ENCODE measurements at places on chromosomes 16 and 17.
A peak's percentile ranks its signal among the peaks of the same experiment; 100 is the strongest.

DNA sequence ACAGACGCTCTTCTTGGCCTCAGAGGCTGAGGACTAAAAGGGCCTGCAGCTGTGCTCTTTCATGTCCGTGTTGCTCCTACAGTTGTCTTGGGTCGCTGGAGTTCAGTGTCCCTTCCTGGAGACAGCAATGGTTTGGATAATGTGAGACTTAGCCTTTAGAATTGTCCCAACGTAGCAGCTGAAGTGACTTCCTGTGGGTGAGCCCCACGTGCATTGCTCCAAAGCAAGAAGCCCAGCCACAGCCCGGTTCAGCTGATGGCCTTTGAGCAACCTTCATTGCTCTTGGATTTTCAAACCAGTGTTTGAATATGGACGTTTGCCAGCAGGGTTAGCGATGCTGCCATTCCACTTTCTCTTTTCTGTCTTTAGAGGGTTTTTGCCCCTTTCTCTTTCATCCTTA, 19.7 kb downstream of the TMEM11 start:
- DNase-seq = no peak

- peak; percentile 29 for DNase-seq
These were observed 1.1 kb upstream of the SLC43A2 start for GRCh38 chr17:1629504-1630310.

DNA sequence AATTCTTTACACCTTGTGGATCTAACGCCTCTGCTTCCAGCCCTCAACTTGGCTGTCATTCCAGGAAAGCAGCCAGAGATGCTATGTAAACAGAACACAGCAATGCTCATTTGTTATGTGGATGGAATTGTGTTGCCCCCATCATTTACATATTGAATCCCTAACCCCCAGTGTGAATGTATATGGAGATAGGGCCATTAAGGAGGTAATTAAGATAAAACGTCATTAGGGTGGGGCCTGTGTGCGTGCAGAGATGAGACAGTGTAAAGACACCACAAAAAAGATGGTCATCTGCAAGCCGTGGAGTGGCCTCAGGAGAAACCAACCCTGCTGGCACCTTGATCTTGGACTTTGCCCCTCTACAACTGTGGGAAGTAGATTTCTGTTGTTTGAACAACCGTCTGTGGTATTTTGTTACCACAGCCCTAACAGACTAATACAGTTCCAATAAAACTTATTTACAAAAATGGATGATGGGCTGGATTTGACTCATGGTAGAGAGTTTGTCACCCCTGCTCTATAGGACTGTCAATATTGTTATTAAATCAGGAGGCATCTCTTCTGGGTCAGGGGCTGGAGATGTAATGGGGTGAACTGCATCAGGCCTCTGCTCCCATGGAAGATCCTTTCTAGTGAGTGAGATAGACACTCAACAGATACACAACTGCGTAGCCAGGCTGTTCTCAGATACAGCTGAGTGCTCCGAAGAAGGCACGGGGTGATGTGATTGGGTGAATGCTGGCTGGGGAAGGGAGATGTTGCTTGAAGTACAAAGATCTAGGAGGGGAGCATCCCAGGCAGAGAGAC, 339.0 kb downstream of the SNX29 start:
- DNase-seq = no peak

- DNase-seq = no peak
These were observed 18.4 kb upstream of the ITGA3 start for GRCh38 chr17:50037321-50038107.

GRCh38 chr16:68088130-68088972, 3.2 kb downstream of the NFATC3 start:
- DNase-seq = no peak

- DNase-seq = peak; percentile 53
These were observed at the start of gene RAD51D for GRCh38 chr17:35119370-35120165. Gene RAD51D, minus strand, starts transcription at chr17:35119860. Its CDS starts 247 bp downstream, at chr17:35119613.

GRCh38 chr17:17088541-17089525, 46.6 kb downstream of the MPRIP start:
- DNase-seq = no peak

DNA sequence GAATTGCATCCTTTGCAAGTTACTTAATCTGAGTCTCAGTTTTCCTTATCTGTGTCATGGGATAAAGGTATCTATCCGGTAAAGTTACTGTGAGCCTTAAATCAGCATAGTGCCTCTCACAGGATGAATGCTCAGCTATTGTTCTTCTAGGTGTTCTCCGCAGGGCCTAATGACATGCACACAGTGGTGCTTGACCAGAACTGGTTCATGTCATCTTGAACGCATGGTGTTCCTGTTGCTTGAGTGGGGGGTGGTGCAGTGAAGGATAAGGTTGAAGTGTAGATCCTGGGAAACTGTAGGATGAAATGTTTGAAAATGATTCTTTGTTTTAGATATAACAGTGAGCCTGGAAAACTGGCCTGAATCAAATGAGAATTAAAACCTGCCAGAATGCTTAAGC, 4.0 kb downstream of the KRT40 start:
- DNase-seq = no peak

All from activated CD8-positive, alpha-beta memory T cell treated with anti-CD3 and anti-CD28 coated beads for 1 hour (primary cell).